ENCODE measurements at places on chromosomes 3 and 15.
A peak's percentile ranks its signal among the peaks of the same experiment; 100 is the strongest.

DNA sequence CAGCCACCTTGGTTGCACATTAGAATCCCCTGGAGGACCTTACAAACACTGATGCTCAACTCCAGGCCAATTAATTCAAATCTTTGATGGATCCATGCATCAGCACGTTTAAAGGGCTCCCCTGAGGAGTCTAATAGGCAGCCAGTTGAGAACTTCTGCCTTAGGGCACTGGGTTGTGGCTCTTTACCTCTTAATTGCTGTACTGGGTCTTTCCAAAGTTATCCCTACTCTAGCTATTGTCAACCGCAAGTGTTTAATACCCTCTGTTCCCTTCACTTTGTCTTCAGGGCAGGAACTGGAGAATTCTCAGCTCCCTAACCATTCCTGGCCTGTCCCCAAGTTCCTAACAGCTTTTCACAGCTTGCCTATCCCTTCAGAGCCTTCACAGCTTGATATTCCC is 15.0 kb upstream of the FAM174B start:
- DNase-seq = no peak

- DNase-seq = no peak
Observed at GRCh38 chr3:49081429-49081828, 12.4 kb downstream of the QRICH1 start.

- DNase-seq = no peak
Observed at GRCh38 chr3:126026761-126027160, 57.2 kb downstream of the SLC41A3 start.

GRCh38 chr15:36370051-36370730 is 209.2 kb upstream of the CDIN1 start:
- DNase-seq = no peak

GRCh38 chr15:91627473-91628278 is 225.8 kb upstream of the SLCO3A1 start:
- DNase-seq = peak; percentile 61
